Progenitor cell of endocrine pancreas (in vitro differentiated cells): ENCODE measurements at places on chromosomes 5 and 9. TPM values are rescaled to one million over a fixed set of nuclear protein-coding genes. Genes with fewer than 3 reads are reported as not detected.

The BTNL9 gene
- not detected in 2 replicates for total RNA-seq

The PCDHB8 gene
- 2.0 and 2.8 TPM in 2 replicates for total RNA-seq

The CERCAM gene
- total RNA-seq = 19.6 and 25.6 TPM in 2 replicates

The PANK3 gene
- 93.9 and 96.6 TPM in 2 replicates for total RNA-seq

The TICAM2 gene
- 0.36 and 1.1 TPM in 2 replicates for total RNA-seq

The CFAP90 gene
- total RNA-seq = 2.1 and 2.8 TPM in 2 replicates

The FUT7 gene
- total RNA-seq = not detected in 2 replicates

The PCDHGA2 gene
- 0.72 and 1.1 TPM in 2 replicates for total RNA-seq

The NAIF1 gene
- 9.6 and 10.8 TPM in 2 replicates for total RNA-seq

The CTNND2 gene
- total RNA-seq = 143 and 163 TPM in 2 replicates

The SNCAIP gene
- 13.7 and 16.8 TPM in 2 replicates for total RNA-seq

The TAF11L10 gene
- not detected in 2 replicates for total RNA-seq

The IL9 gene
- total RNA-seq = not detected in 2 replicates

The FBXL7 gene
- total RNA-seq = 14.8 and 15.4 TPM in 2 replicates

The SLC34A1 gene
- not detected in 2 replicates for total RNA-seq

The CATSPER3 gene
- total RNA-seq = 1.3 and 1.4 TPM in 2 replicates

The PCAT7 gene
- total RNA-seq = 12.6 and 13.1 TPM in 2 replicates

The FBP1 gene
- total RNA-seq = 4.6 and 6.0 TPM in 2 replicates

The SET gene
- 563 and 571 TPM in 2 replicates for total RNA-seq

The ZFP2 gene
- 4.3 and 4.9 TPM in 2 replicates for total RNA-seq

The TRIP13 gene
- 11.9 and 13.5 TPM in 2 replicates for total RNA-seq

The GDNF gene
- 0.47 and 0.57 TPM in 2 replicates for total RNA-seq

The NDUFS6 gene
- 33.0 and 36.4 TPM in 2 replicates for total RNA-seq

The LEAP2 gene
- 1.7 and 2.0 TPM in 2 replicates for total RNA-seq

The GLIPR2 gene
- 7.3 TPM in 2 replicates for total RNA-seq

The GHR gene
- total RNA-seq = 5.6 and 6.6 TPM in 2 replicates

The ORM2 gene
- 3.2 and 5.4 TPM in 2 replicates for total RNA-seq

The FOXD1 gene
- 0.19 and 0.29 TPM in 2 replicates for total RNA-seq

The AHRR gene
- total RNA-seq = 0.69 and 1.3 TPM in 2 replicates

The TNC gene
- 5.1 and 15.1 TPM in 2 replicates for total RNA-seq

The KCNMB1 gene
- total RNA-seq = not detected in 2 replicates

The DBH gene
- total RNA-seq = not detected in 2 replicates

The FBXO10 gene
- total RNA-seq = 22.0 TPM in 2 replicates

The TMOD1 gene
- 10.1 and 10.6 TPM in 2 replicates for total RNA-seq

The TNFSF15 gene
- 2.1 and 2.3 TPM in 2 replicates for total RNA-seq

The BTNL3 gene
- not detected in 2 replicates for total RNA-seq

The HACD4 gene
- total RNA-seq = 0.72 and 0.80 TPM in 2 replicates

The TMEM141 gene
- total RNA-seq = 57.8 and 62.2 TPM in 2 replicates

The PHYHD1 gene
- 19.9 and 21.3 TPM in 2 replicates for total RNA-seq

The FGF1 gene
- not detected in 2 replicates for total RNA-seq

The CCDC69 gene
- 3.6 and 4.6 TPM in 2 replicates for total RNA-seq

The CDKN2AIPNL gene
- total RNA-seq = 28.3 and 29.0 TPM in 2 replicates

The TCF7 gene
- total RNA-seq = 14.4 and 16.6 TPM in 2 replicates

The CTNNAL1 gene
- 42.8 and 47.8 TPM in 2 replicates for total RNA-seq

The ENHO gene
- 4.0 and 4.5 TPM in 2 replicates for total RNA-seq

The IFNB1 gene
- not detected in 2 replicates for total RNA-seq

The IFNA13 gene
- not detected in 2 replicates for total RNA-seq

The MIER3 gene
- total RNA-seq = 45.5 and 47.4 TPM in 2 replicates

The IFNK gene
- not detected in 2 replicates for total RNA-seq

The EDIL3 gene
- 4.8 and 5.6 TPM in 2 replicates for total RNA-seq

The IFNW1 gene
- total RNA-seq = not detected in 2 replicates

The PRDM9 gene
- total RNA-seq = not detected in 2 replicates

The TMEM252 gene
- not detected in 2 replicates for total RNA-seq
